ENCODE measurements at places on chromosomes 12 and 14. TPM values are rescaled to one million over a fixed set of nuclear protein-coding genes. Genes with fewer than 3 reads are reported as not detected.

GRCh38 chr14:70036665-70037064 is 152.1 kb downstream of the SLC8A3 start:
- H3K27me3 ChIP-seq: peaks cover 22% of the 10 kb centered on the region
- DNase-seq: no peak
- no peaks in the 10 kb centered on the region for H3K4me1 ChIP-seq
- no peak overlapping the region for H3K4me3 ChIP-seq
- H3K27ac ChIP-seq: no peak overlapping the region

- H3K27me3 ChIP-seq: no peaks in the 10 kb centered on the region
- H3K4me3 ChIP-seq: no peak overlapping the region
- H3K36me3 ChIP-seq: peaks cover 4% of the 10 kb centered on the region
- peak overlapping the region; percentile 10 for H3K27ac ChIP-seq
- DNase-seq: peak; percentile 57
These were observed 6.0 kb upstream of the IRF9 start for GRCh38 chr14:24155100-24155499.

GRCh38 chr14:22837750-22838538 is 1.6 kb downstream of the MMP14 start:
- H3K27ac ChIP-seq: no peak overlapping the region
- H3K27me3 ChIP-seq: peaks cover 8% of the 10 kb centered on the region
- no peak for DNase-seq
- no peaks in the 10 kb centered on the region for H3K36me3 ChIP-seq
- H3K4me3 ChIP-seq: peak overlapping the region; percentile 94

BICDL1 gene
- 1.4 TPM for polyA plus RNA-seq

CLEC1A gene
- not detected for polyA plus RNA-seq

KRT72 gene
- polyA plus RNA-seq: 0.12 TPM

DNA sequence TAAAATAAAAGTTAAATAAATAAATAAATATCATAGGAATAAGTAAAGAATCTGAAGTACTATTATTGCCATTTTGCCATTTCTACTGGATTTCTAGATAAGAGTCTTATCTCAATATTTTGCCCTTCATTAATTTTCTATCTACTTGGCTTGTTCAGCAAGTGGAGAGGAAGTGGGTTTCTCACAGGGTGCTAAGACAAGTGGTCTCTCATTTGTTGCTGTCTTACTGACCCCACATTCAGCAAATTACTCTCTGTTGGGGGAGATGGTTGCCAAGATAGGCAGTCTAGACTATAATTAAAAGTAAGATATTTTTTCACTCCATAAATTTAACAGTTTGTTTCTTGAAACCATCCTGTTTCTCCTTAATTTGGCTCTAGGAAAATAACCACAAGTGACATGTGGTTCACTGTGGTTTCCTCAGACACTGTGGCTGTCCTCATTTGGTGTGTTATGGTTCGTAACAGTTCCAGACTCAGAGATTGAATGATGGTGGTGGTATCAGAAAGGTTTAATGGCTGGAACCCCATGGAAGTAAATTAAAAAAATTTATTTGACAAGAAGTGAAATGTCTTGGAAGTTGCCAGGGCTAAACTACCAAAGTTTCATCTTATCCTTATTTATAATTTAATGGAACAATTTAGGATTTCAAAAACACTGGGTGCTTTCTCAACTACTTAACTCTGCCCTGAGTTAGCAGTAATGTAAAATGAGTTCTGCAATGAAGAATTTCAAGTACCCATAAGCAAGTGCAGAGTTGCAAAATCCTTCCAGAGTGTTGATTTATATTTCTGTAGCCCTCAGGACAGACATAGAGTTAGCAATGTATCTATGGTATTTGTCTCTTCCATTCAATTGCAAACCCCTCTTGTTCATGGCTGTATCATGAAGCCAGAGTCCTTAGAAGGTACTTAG is 214.8 kb downstream of the MSRB3 start:
- no peak overlapping the region for H3K27ac ChIP-seq
- no peak overlapping the region for H3K4me3 ChIP-seq
- no peaks in the 10 kb centered on the region for H3K4me1 ChIP-seq
- H3K27me3 ChIP-seq: peaks cover 15% of the 10 kb centered on the region
- no peak for DNase-seq

- H3K4me1 ChIP-seq: peaks cover 46% of the 10 kb centered on the region
- no peaks in the 10 kb centered on the region for H3K36me3 ChIP-seq
- peak overlapping the region; percentile 99 for H3K27ac ChIP-seq
- H3K4me3 ChIP-seq: peak overlapping the region; percentile 99
- H3K27me3 ChIP-seq: no peaks in the 10 kb centered on the region
- DNase-seq: no peak
These were observed 654 bp upstream of the SUPT16H start for GRCh38 chr14:21384494-21384851.

- no peak overlapping the region for H3K4me3 ChIP-seq
- H3K27me3 ChIP-seq: no peaks in the 10 kb centered on the region
- no peaks in the 10 kb centered on the region for H3K4me1 ChIP-seq
- peaks cover 42% of the 10 kb centered on the region for H3K36me3 ChIP-seq
These were observed 18.4 kb downstream of the OTUB2 start for GRCh38 chr14:94044476-94045091.

DNA sequence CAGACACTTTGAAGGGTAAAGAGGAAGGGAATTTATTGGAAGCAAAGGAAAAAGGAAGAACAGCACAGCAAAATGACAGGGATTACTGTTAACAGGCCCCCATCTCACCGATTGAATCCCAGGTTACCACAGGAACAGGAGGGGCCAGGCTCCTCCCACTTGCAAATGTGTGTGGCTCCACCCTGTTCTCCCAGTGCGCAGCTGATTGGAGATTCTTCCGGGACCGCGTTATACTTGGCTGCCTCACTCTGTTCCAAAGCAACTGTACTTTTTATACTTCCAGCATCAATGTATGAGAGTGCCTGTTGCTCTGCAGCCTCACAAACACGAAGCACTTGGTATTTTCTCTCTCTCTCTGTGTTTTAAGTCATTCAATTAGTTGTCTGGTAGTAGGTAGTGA is 273.6 kb upstream of the MDGA2 start:
- H3K4me3 ChIP-seq: no peak overlapping the region
- no peak for DNase-seq
- H3K27me3 ChIP-seq: no peaks in the 10 kb centered on the region
- no peak overlapping the region for H3K27ac ChIP-seq
- H3K36me3 ChIP-seq: no peaks in the 10 kb centered on the region
- no peaks in the 10 kb centered on the region for H3K4me1 ChIP-seq

GLIPR1L1 gene
- polyA plus RNA-seq: not detected

TBK1 gene
- 6.1 TPM for polyA plus RNA-seq

GRCh38 chr12:103269946-103270345 is 225.8 kb downstream of the C12orf42 start:
- DNase-seq: no peak
- H3K36me3 ChIP-seq: no peaks in the 10 kb centered on the region
- peaks cover 19% of the 10 kb centered on the region for H3K4me1 ChIP-seq
- no peak overlapping the region for H3K27ac ChIP-seq
- no peaks in the 10 kb centered on the region for H3K27me3 ChIP-seq

DNA sequence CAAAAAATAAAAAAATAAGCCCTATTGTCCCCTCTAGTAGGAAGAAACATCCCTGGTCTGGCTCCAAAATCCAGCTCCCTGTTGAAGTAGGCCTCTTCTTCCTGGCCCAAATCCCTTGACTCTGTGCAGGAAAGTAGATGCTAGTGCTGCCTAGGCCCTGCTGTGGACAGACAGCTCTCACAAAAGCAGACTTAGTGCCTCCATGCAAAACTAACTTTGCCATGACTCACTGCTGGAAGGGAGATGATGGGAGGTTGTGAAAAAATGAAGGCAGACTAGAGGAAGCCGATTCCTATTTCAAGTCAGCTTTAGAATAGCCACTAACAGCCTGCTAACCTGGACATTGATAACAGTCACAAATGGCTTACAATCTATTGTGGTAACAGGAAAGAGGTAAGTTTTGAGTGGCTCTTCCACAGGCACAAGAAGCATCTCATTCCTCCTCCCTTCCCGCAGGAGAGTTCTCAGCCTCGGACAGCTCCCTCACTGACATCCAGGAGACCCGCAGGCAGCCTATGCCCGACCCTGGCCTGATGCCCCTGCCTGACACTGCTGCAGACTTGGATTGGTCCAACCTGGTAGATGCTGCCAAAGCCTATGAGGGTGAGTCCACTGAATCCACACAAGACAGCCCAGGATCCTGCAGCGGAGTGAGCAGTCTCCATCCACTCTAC is 198.9 kb upstream of the RGS6 start:
- H3K27ac ChIP-seq: no peak overlapping the region
- DNase-seq: no peak
- no peaks in the 10 kb centered on the region for H3K27me3 ChIP-seq
- H3K4me1 ChIP-seq: no peaks in the 10 kb centered on the region
- H3K36me3 ChIP-seq: peaks cover 99% of the 10 kb centered on the region

- no peaks in the 10 kb centered on the region for H3K27me3 ChIP-seq
- no peaks in the 10 kb centered on the region for H3K4me1 ChIP-seq
- no peak for DNase-seq
- H3K36me3 ChIP-seq: no peaks in the 10 kb centered on the region
These were observed 196.2 kb upstream of the ARHGAP5 start for GRCh38 chr14:31880935-31881334.

DPPA3 gene
- polyA plus RNA-seq: not detected
